ENCODE measurements at places on chromosomes 5 and 9.

DNA sequence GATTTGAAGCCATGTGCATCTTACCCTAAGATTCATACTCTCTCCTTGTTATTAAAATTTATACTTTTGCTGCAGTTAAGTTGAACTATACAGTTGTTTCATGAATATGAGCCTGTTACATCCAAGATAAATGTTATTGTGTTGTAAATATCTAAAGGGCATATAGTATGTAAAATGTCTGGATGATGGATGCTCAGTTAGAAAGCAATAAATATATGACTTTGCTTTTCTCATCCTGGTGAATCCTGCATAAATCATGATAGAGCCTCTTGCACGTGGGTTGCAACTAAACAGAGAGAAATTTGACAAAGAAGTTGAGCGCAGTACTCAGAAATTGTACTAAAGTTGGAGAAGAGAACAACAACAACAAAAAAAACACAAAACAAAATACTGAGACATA is 99.5 kb downstream of the PRDM9 start:
- DNase-seq: no peak

DNA sequence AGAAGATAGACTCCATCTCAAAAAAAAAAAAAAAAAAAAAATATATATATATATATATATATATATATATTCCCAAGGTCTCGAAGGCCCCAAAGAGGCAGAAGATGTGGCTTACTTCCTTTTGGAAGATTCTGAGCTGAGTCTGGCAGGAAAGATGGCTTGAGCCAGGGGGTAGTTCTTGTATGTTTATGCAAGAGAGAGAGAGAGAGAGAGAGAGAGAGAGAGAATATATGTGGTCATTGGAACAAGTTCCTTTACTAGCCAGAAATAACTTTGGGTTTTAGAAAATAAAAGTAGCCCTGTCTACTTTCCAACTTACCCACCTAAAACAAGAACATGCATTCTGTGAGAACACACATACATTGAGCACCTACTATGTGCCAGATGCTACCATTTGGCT is 17.6 kb downstream of the NCS1 start:
- no peak for DNase-seq

- no peak for DNase-seq
Measured at GRCh38 chr5:45796959-45797553, 100.9 kb upstream of the HCN1 start.

DNA sequence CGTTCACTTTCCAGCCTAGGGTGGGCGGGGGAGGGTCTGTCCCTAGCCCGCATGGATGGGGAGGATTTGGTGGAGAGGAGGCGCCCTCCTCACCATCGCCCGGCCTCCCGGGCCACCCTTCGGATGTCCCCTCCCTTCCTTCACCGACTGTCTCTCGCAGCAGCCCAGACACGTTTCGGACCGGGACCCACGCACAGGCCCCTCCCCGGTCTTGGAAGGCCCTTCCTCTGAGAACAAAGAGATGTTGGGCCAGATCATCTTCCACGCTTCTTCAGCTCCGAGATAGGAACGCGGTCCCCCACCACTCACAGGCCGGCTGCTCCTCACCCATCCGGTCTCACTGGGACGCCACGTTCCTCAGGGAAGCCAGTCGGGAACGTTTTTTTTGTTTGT is 640 bp upstream of the DPM2 start:
- no peak for DNase-seq

- no peak for DNase-seq
Measured at GRCh38 chr9:99085949-99086948, 18.7 kb upstream of the TGFBR1 start.

- no peak for DNase-seq
Measured at GRCh38 chr5:151492729-151493128, 45.3 kb downstream of the SLC36A1 start.

GRCh38 chr5:80620211-80620610 is 34.2 kb upstream of the MSH3 start:
- DNase-seq: no peak

- no peak for DNase-seq
Measured at GRCh38 chr5:56340196-56340980, 107.3 kb upstream of the ANKRD55 start.

DNA sequence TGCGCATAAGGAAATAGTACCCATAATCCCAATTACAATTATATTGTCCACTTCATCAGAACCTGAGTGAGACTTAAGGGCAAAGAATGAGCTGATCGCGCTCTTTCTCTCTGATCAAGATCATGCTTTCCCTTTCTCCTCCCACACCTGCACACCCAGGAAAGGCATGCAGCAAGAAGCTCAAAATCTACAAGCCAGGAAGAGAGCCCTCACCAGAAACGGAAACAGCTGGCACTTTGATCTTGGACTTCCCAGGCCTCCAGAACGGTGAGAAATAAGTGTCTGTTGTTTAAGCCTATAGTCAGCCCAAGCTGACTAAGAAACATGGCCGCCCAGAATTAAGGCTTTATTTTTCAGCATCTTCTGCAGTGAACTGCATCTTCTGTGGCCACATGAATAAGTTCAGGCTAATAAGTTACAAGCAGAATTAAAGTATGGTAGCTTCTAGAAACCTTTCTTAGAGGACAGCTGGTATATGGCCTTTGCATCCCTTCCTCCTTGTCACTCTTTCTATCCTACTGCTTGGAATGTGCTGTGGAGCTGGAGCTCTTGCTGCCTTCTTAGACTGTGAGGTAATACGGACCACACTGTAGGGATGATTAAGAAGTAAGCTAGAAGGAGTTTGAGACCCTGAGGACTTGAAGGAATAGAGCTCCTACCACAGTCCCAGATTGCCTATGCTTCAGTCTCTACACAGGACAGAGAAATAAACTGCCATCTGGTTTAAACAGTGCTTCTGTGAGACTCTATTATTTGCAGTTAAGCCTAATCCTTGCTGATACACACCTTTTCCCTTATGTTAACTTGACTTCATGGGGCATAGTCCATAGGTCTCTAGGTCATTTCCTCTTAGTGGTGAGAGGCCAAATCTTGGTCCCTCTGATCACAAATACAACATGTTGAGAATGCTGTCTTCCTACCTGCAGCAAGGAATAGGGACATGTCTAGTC is 17.2 kb downstream of the OR2S2 start:
- DNase-seq: no peak
